ENCODE measurements at places on chromosomes 5 and 9.

GRCh38 chr9:69221036-69221435 lies 47.0 kb downstream of the TJP2 start:
- DNase-seq, result no peak

DNA sequence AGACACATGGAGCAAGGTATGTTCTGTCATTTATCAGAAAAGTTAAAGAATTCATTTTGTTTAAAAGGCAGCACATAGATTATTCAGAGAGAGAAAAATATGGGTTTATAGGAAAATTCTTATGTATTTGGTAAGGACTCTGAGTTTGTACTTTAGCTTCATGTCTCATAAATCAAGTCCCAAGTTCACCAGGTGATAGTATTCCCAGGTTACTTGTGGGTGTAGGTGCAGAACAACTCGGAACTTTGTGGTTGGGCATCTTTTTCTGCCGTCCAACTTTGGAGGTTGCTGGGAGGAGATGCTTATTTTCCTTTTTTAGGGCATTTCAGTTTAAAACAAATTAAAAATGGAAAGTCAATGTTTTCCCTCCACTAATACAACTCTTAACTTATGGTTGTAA lies 269.8 kb upstream of the DMRT1 start:
- DNase-seq, result no peak

GRCh38 chr5:179873588-179874110 lies 15.0 kb upstream of the MRNIP start:
- DNase-seq, result no peak

DNA sequence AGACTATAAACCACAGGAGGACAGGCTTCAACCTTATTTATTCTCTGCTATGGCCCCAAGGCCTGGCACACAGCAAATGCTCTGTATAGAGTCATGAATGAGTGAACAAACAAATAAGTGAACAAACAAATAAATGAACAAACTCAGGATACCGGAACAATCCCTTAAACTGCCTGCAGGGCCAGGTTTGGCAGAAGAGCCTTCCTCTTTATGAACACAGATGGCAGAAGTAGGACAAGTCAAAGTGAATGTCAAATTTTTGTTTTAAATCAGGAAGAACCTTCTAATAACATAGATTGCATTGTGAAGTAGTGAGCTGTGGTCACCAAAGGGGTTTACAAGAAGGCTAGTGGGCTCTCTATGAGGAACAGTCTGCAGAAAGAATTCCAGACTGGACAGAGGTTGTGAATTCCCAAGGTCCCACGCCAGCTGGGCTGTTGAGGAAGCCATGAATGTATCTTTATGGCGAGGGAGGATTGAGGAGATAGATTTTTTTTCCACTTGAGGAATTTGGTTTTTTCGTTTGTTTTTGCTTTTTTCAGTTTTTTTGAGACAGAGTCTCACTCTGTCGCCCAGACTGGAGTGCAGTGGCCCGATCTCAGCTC lies 30.3 kb upstream of the STING1 start:
- DNase-seq, result no peak

GRCh38 chr5:2818936-2819335 lies 67.5 kb upstream of the IRX2 start:
- no peak for DNase-seq
